ENCODE measurements at places on chromosomes 6 and 20.
A peak's percentile ranks its signal among the peaks of the same experiment; 100 is the strongest.

DNA sequence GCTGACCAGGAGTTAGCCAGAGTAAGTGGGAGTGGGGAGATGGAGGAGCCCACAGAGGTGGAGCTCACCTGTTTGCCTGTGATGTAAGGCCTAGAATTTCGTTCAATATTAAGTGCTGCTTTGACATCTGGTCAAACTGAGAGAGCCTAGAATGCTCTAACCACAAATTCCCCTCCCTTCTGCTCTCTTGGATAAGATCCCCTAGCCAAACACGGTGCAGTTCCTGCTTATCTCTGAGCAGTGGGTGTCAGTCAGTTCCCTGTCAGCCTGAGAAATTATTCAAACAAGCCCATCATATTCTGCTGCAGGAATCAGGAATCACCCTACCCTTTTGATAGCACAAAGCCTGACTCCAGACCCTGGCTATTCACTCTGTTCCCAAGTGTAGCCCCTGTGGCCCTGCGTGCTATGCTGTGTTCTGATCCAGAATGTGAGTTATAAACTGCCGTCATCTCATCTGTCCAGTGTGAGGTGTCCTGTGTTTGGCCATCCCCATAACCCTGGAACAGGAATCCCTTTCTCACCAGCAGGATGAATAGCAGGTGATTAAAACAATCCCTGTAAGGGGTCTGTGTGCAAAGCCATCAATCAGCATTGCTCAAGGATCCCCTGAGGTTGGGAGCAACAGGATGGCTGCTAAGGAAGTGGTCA is 31.8 kb upstream of the ZNF133 start:
- no peak for DNase-seq

- DNase-seq = no peak
These were observed 44.2 kb downstream of the MYLK4 start for GRCh38 chr6:2706558-2706957.

- DNase-seq = peak; percentile 76
These were observed at the start of gene IER3 for GRCh38 chr6:30744054-30744805. Gene IER3 (minus strand): TSS chr6:30744547. CDS start chr6:30744518, 29 bp downstream.

- no peak for DNase-seq
These were observed 130.4 kb upstream of the QKI start for GRCh38 chr6:163284151-163284550.

- DNase-seq = no peak
These were observed 4.9 kb downstream of the GPR31 start for GRCh38 chr6:167152862-167153261.

DNA sequence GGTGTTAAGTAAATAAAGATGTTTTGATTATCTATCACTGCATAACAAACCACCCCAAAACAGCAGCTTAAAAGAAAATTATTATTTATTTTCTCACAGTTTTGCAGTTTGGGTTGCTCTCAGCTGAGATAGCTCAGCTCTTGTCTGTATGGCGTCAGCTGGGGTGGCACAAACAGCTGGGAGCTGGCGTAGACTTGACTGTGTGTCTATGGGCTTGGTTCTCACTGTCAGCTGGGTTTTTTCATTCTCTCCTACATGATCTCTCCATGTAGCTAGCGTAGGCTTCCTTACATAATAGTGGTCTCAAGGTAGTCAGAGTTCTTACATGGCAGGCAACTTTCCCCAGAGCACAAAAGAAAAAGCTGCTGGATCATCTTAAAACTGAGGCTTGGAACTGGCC is 6.5 kb upstream of the TMEM74B start:
- no peak for DNase-seq

DNA sequence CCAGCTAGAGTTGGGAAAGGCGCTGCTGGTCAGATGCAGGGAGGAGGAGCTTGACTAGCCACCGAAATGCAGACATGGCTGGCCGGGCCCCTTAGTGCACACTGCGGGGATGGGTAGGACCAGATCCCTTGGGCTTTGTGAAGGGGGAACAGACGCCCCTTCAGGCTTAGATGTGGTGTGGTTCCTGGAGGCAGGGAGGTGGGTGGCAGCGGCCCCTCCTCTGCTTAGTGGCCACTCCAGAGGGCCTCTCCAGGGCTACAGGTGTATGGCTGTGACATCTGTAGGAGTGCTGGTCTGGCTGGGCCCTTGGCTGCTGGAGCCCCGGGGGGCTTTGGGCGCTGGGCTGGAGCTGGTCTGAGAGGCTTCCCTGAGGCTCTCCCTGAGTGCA is 5.9 kb downstream of the CCND3 start:
- no peak for DNase-seq

DNA sequence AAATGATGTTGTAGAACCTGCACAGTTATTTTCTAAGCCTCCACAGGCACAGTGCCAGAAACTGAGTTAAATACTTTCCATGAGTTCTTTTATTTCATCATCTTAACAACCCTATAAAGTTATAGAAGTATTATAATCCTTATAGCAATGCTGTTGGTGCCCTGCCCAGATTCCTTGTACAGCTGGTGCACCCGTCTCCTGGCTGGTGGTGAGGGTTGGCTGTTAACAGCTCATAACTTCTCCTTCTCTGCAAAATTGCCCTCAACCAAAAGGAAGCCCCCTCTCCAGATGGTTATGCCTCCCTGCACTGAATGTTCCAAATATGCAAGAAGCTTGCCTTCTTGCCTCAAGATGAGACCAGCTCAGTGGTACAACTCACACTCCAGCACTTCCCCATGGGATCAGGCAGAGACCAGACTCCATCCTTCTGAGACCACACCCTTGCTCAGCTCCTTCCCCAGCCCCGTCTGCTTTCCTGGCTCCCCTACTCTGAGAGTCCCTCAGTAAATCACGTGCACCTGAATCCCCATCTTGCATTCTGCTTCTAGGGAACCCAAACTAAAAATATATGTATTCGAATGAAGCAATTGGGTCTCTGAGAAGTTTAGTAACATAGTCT is 304.4 kb upstream of the PLCB4 start:
- DNase-seq = peak; percentile 35

GRCh38 chr6:47478233-47479139 is 897 bp downstream of the CD2AP start:
- no peak for DNase-seq

GRCh38 chr6:45293306-45293705 is 34.8 kb upstream of the RUNX2 start:
- DNase-seq = no peak

DNA sequence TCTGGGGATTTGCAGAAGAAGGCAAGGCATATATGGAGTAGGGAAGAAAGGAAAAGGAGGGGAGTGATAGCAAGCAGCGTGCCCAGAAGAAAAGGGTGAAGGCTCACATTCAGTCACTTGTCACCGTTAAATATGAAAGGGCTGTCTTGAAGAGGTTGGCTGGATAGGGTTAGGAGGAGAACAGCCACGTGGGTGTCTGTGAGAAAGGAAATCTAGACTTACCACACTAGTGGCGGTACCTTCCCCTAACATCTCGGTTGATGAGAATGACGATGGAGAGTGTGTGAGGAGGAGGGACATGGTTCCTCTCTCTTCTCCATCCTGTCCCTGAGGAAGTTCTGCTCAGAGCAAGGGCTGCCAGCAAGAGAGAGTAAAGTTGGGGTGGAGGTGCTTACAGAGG is 74.3 kb upstream of the CCN6 start:
- no peak for DNase-seq

DNA sequence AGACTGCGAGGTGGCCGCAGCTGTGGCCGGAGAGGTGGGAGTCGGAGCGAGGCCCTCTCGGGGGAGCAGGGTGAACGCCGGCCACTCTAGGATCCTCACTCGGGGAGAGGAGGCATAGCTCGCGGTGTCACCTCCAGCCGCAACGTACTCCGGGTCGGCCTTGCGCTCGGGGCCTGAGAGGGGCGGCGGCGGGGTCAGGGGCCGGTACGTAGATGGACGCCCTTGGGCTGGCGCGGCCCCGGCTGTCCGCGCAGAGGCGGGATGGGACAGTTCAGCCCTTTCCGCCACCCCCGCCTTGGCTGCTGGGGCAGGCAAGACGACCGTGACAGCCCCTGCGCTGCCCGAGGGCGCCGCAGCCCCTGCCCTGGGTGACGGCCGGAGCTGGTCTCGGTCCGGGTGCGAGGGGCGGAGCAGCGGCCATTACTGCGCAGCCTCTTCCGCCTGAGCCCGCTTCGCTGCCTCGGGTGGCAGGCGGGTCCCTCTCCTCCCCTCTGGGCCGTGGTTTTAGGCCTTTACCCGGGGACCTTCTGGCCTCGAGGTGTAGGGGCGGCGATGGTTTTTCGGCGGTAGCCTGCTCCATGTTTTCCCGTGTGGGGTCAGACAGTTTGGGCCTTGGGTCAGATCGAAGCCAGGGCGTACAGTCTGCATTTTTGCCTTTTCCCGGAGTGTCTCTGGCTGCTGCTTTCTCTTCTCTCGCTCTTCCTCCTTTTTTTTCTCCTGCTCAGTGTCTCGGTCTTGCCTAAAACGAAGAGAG is 405 bp downstream of the RNF146 start:
- DNase-seq = peak; percentile 38

DNA sequence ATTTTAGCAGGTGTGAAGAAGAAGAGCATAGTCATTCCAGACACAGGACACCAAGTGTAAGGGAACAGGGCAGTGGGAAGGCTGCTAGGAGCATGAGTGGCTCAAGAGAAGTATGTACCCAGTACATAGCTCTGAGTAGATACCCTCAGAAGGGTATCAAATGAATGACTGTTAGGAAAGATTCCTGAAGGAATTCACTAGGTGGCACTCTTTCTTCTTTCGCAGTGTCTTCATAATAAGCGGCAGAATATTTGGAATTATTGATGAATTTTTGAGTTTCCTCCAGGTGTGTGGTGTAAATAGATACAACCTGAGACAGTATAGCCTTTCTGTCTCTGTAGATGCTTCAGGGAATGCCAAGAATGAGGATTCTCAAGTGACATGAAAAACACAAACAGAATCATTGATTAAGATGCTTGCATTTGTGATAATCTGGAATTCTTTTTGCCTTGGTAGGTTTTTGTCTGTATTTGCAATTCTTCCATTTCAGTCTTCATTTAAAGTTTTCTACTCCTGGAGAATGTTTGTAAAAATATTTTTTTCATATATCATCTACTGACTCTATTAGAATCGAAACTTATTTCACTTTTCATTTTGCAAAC is 264.3 kb upstream of the RIMS1 start:
- peak; percentile 1 for DNase-seq

GRCh38 chr6:51387907-51388306 is 569.2 kb downstream of the TFAP2B start:
- no peak for DNase-seq

GRCh38 chr6:72941751-72942150 is 283.5 kb downstream of the KHDC1L start:
- DNase-seq = no peak

DNA sequence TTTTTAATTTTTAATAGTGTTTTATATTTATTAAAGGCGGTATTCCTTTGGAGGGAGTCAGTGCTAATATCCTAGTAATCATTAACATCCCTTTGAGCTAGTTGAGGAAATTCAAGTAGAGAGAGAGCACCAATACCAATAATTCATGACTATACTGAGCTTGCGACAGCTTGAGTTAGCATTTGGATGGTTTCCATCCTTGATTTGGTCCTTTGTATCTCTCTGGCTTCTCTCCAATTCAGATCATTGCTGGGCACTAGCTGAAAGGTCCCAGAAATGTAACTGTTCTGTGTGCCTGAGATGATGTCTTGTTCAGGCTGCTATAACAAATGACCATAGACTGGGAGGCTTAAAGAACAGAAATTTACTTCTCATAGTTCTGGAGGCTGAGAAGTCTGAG is 77.0 kb downstream of the RNF144B start:
- no peak for DNase-seq

GRCh38 chr20:56656632-56657031 is 27.5 kb downstream of the TFAP2C start:
- DNase-seq = no peak
